ENCODE measurements at places on chromosomes 11 and 22.

DNA sequence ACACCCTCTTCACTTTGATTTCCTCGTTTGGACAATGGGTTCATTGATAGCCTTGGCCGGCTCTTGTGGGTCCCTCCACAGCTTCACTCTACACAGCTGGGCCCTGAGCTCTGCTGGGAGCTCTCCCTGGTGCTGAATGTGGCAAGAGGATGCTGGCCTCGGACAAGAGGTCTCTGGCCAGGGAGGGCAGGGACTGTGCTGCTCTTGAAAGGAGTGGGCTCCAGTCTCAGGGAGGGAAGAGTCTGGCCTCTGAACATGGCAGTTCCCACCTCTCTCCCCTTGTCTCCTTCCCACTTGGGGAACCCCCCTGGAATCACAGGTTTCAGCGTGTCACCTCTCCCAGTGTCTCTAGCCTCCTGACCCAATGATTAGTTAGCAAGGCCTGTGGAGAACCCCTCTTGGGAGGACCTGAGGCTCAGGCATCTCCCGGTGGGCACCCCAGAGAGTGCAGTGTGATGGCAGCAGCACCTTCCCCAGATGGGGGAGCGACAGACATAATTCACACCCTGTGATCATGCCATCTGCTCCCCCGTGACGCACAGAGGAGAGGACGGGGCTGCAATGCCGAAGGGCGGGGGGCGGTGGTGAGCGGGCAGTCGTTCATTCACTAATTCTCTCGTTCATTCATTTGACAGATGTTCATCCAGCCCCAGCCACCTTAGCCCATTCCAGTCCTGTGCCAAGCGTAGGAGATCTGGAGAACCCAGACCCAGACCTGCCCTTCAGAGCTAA is 2.8 kb upstream of the CABP7 start:
- DNase-seq, result peak; percentile 62

GRCh38 chr11:62688491-62688890 is 839 bp downstream of the LRRN4CL start:
- DNase-seq, result no peak

DNA sequence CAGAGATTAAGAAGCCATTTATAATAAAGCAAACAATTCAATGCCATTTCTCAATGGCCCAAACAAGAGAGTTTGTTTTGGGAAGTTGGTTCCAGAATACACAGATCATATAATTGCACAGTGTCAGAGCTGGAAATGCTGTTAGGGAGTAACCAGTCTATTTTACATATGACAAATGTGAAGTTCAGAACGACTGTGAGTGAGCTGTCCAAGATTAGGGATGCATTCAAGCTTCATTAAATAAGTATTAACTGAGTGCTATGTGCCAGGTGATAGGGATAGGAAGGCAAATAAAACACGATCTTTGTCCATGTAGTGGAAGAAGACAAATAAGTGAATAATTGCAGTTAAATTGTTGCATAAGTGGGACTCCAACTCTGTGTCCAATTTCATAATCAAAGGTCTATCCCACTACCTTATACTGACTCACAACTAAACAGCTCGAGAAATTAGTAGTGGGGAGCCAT is 33.1 kb upstream of the PICALM start:
- no peak for DNase-seq

GRCh38 chr11:78038697-78039313 is 15.7 kb upstream of the KCTD14 start:
- DNase-seq, result no peak

All from DMS 273 treated with DMSO at 0.1 percent for 48 hours (cell line).